NCI-H2171 treated with DMSO at 0.1 percent for 48 hours (cell line): ENCODE measurements at places on chromosomes 12 and 14.

DNA sequence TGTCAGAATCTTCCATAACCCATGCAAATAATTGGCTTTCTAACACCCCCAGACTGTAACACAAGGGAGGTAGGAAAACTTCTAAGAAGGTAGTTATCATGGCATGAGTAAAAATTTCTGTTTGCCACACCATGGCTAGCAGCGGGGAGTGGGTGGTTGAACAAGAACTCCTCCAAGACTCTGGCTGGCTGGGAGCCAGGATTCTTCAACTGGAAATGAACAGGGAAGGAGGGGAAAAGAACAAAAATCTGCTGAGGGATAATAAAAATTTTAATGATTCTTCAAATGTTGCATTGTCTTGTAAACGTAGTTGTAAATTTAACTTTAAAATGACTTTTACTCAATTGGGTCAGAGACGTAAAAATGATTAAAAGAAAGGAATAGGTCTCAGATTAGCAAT is 78.9 kb downstream of the AKAP6 start:
- DNase-seq = peak; percentile 75

DNA sequence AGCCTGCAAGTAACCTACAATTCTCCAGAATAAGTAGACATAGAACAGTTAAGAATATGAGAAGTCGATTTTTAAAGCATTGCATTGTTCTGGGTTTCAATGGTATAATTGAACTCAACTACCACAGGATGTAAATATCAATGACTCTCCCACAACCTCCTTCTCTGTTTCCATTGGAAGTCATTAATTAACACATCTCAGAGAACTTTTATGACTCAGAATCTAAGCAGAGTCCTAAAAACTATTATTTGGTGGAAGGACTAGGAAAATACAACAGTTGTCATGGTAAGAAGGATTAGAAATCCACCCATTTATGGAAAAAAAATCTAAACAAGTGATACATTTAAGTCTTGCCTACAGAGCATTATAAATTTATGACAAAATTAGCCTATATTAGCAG is 21.1 kb upstream of the CPNE8 start:
- DNase-seq = no peak

DNA sequence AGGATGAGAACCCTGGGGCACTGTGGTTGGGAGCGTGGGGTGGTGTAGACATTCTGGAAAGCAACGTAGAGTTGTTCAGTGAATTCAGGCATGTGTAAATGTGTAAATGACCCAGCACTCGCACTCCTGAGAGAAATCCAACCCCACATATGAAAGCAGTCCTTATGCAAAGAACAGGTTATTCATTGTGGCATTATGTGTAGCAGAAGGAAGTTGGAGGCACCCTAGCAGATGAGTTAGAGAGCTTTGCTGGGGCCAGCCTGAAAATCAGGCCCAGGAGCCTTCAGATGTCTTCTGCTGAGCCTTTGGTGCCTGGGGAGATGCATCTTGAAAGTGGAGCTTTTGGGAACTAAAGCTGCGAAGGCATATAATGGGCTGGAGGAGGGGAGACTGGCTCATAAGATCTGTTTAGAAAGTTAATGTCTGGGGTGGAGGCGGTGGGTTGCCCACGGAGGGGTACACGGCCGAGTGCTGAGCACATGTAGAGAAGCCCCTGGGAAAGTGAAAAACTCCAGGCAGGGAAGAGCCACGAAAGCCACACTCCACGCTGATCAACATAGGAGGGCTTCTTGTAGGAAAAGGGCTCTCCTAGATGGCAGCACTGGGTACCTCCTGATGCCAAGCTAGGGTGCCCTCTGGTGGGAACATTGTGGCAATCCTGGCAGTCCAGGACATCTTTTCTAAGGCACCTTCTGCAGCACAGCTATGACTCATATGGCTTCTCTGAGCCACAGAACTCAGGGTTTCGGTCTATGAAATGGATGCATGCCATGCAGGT is 6.0 kb upstream of the KRT83 start:
- peak; percentile 92 for DNase-seq

- peak; percentile 12 for DNase-seq
Measured at GRCh38 chr12:49428793-49429192, 61.5 kb downstream of the SPATS2 start.

DNA sequence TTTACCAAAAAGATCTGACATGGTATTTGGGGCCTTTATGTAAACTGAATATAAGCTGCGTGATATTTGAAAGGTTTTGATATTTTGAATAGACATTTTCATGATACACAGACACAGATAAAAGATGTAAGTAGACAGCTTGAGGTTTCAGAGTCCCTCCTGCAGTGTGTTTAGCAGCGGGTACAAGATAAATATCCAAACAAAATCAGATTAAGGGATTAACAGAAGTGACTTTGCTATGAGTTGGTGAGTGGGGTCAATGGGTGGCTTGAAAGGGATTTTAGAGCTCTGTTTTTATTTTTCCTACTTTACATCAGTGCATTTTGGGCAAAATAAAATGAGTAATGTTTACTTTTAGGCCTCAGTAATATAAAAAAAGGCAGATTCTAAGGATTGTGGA is 84.1 kb downstream of the IGF1 start:
- DNase-seq = no peak

DNA sequence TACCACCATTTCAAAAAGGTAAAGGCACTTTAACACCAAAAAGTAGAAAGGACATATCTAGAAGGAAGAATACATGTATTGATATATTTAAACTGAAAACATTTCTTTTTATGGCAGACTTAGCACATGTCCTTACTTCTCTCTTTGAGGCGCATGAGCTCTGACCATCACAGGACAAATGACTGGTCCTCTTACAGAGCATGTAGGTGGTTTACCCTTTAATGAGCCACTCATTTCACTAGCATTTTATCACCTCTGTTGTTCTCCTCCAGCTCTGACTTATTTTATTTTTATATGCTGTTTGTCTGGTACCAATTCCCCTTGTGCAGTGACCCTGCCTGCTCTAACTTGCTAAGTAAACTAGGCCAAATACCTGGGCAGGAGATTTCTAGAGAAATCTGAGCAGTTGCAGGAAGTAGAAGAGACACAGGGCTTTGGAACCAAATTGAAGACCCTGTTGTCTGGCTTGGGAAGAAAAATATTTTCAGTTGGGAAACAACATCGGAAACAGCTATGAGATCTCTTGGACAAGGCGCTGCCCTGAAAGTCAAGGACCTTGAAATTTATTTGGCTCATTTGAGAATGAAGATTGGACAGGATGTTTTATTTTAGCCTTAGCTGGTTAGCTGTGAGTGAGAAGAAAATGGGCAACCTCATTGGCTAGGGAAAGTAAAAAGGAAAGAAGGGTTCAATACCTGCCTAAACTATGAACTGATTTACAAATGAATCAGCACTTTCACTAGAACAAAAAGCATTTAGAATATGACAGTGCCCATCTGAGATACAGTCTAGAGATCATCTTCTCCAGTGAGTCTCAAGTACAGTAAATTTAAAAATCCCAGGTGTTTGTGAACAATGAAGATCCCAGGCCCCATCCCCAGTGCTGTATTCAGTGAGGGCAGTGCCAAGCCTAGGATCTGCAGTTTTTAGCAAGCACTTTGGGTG is 374.4 kb downstream of the ZFP36L1 start:
- no peak for DNase-seq

- DNase-seq = peak; percentile 53
Measured at GRCh38 chr14:22472466-22472865, 116.6 kb downstream of the DAD1 start.

DNA sequence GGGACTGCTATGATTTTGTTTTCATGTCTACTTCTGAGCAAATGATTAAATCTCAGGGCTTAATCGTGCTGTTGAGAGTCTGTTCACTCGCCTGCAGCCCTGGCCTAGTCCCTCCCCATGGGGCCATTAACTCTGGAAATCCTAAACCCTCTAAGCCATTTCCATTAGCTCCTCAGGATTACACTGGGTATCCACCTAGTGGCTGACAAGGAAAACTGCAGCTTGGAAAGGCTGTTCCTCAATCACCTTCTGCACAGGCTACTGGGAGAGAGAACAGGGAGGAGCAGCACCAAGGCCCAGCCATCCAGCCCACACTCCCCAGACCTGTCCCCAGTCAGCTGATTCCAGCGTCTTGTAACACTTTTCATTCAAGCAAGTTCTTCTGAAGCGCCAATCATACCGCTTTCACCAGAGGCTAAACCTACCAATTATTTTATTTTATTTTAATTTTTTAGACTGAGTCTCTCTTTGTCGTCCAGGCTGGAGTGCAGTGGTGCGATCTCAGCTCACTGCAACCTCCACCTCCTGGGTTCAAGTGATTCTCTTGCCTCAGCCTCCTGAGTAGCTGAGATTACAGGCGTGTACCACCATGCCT is 48.7 kb downstream of the NEUROD4 start:
- peak; percentile 96 for DNase-seq

- DNase-seq = no peak
Measured at GRCh38 chr14:78157494-78158437, 12.4 kb upstream of the NRXN3 start.

DNA sequence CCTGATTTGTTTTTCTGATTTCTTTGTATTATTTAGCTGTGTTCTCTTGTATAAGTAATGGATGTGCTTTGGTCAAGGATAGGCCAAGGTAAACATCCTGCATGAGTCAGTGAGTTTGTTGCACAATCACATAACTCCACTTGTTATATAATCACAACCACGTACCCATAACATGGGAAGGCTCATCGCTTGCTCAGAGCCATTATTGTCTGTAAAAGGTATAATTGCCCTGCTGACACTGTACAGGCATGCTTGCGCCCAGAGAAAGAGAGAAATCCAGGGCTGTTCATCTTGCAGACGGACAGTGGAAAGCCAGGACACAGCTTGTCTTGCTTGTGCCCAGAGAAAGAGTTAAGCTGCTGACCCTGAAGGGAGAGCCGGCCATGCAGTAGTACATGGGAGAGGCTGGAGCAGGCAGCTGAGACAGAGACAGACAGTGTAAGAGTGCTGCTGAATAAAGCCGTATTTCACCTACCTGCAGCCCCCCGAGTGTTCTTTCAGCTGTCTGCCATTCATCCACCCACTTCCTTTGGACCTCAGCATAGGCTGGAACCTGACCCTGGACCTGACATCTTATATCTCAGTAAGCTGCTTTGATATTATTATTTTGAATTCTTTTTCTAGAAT is 174.7 kb upstream of the DAAM1 start:
- no peak for DNase-seq

DNA sequence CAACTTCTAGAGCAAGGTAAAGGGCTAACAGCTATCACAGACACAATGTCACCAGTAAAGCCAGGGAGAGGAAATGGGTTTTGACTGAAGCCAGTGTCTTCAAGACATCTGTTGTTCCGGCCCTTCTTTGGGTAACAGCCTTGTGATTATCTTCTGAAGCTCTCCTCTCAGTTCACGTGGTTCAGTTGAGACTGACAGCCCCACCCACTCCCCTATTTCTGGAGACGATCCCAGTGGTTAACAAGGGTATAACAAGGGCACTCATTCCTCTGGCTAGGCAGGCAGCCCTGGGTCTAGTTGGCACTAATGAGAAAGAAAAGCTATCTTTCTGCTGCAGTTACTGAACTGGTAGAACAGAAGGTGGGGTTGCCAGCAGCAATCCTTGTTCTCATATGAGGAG is 6.9 kb downstream of the GNPTAB start:
- DNase-seq = peak; percentile 72

DNA sequence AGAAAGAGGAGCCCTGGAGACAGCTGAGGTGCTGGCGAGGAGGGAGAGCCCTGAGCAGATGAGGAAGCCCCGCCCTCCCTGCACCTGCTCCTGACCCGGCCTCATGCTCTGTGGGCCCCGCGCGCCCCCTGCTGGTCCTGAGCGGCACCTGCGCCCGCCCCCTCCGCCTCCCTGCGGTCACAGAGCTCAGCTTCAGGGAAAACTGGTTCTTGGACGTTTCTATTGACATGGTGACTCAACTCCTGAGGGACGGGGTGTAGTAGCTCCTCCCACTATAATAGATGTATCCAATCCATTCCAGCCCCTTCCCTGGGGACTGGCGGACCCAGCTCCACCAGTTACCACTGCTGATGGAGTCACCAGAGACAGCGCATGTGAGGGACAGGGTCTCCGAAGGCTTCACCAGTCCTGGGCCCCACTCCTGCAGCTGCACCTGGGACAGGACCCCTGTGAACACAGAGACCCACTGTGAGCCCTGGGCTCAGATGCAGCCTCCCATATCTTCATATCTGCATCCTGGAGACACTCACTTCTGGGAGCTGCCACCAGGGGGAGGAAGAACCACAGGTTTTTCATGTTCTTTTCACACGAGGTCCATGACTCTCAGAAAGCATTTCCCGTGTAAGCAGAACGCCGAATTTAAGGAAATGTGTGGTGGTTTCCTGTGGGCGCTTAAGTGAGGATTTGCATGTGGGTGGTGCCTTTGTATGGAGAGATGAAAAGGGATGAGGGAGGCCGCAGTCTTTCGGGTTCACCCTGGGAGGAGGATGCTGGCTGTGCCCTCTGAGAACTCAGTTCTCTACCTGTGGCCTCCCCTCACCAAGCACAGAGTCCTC is 1346.4 kb downstream of the TMEM121 start:
- DNase-seq = peak; percentile 9

- DNase-seq = no peak
Measured at GRCh38 chr12:26179826-26180225, 15.5 kb upstream of the SSPN start.

DNA sequence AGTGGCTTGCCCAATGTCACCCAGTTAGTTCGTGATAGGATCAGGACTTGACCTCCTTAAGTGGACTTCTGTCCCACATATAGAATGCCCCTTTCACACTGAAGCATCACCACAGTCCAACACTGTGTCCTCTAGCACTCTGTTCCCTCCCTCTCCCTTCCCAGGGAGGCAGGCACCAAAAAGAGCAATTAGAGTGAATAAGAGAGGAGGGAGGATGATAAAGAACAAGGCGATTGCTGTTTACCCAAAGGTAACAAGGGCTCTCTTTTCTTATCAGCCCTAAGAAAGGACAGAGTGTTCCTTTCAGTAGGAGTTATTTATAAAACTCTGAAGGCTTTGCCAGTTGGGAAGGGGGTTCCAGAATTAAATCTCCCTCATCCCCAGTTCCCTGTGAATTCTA is 192.7 kb upstream of the ATP2B1 start:
- no peak for DNase-seq

GRCh38 chr14:101665478-101666078 is 95.9 kb upstream of the PPP2R5C start:
- peak; percentile 81 for DNase-seq

DNA sequence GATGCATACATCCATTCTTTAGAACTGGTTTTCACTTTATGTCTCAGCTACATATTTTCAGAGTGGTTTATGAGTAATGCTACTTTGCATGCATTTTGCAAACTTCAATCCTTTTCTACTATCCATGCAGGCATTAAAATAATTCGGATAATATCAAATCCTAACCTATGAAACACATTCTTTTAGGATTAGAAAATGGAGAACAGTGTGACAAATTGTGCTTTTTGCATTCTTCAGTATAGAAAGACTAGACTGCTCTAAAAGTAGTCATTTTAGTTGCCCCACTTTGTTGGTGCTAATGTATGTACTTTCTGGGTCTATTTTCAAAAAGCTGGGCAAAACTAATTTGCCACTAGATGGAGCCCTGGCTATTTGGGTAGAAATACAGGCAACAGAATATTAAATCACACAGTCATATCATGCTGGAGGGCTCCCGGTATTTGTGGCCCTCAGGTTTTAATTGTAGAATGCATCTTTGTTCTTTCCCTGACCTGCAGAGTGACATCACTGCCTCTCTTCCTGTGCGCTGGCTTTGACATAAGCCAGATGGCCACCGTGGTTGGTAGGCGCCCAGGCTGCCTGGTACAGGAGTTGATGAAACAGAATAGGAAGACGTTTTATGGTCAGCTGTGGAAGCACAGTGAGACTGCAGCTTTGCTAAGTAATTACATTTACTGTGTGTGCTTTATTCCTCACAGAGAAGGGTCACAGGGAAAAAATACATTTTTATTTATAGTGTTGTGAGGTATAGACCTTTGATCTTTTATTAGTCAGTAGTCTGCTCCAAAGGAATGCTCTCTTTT is 28.1 kb downstream of the MSRB3 start:
- DNase-seq = peak; percentile 41
